ENCODE measurements at places on chromosomes 16 and 17. TPM values are rescaled to one million over a fixed set of nuclear protein-coding genes. Genes with fewer than 3 reads are reported as not detected.

The CIITA gene
- 32.0 TPM for total RNA-seq

The KRTAP4-11 gene
- total RNA-seq, result not detected

The AMDHD2 gene
- total RNA-seq, result 23.2 TPM

The KCNJ16 gene
- total RNA-seq, result not detected

The UBE2Z gene
- total RNA-seq, result 81.9 TPM

The TLCD3B gene
- total RNA-seq, result not detected

The CD2BP2 gene
- 69.0 TPM for total RNA-seq

The TMIGD1 gene
- total RNA-seq, result not detected

The CCL8 gene
- not detected for total RNA-seq

The RNF222 gene
- not detected for total RNA-seq

- DNase-seq, result no peak
Observed at GRCh38 chr17:77581480-77581879, 377.0 kb upstream of the TNRC6C start.

DNA sequence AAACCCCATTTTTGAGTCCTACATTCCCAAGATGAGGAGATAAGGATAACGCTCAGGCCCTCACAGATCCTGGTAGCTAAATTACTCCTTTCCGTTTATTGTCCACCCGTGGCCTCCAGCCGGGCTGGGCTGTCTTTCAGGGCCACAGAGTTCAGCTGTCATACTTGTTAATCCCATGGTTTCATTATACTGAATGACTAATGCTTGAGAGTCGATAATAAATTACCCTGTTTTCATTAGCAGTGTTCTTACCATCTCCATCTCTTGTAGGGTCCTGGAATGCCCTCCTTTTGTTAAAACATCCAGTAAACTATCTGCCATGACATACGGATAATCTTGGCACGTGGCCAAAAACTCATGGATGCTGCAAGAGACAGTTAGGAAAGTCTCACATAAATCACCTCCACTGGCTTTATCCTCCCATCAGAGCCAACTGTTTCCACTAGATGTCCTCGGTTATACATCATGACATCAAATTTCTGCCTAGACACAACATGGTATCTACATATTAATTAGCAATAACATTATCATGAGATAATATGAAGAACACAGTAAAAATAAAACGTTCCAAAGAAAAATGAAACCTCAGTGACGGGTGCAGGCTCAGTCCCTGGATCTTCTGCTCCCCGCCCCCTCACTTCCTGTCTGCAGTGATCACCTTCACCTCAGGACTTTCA, 45.3 kb downstream of the BRD7 start:
- no peak for DNase-seq

- DNase-seq, result no peak
Observed at GRCh38 chr17:64765191-64765889, 103.2 kb upstream of the SMURF2 start.

- peak; percentile 66 for DNase-seq
Observed at GRCh38 chr17:21452377-21453143, 76.4 kb downstream of the KCNJ12 start.

DNA sequence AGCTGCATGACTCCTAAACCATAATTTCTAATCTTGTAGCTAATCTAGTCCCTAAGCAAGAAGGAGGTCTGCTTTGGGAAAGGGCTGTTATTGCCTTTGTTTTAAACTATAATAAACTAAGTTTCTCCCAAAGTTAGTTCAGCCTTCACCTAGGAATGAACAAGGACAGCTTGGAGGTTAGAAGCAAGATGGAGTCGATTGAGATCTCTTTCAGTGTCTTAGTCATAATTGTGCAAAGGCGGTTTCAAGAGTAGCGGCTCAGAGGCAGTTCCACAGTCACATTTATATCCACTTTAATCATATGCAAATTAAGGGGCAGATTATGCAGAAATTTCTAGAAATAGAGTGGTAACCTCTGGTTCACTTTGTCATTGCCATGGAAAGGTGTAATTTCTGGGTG, 17.4 kb downstream of the DRC7 start:
- DNase-seq, result no peak

DNA sequence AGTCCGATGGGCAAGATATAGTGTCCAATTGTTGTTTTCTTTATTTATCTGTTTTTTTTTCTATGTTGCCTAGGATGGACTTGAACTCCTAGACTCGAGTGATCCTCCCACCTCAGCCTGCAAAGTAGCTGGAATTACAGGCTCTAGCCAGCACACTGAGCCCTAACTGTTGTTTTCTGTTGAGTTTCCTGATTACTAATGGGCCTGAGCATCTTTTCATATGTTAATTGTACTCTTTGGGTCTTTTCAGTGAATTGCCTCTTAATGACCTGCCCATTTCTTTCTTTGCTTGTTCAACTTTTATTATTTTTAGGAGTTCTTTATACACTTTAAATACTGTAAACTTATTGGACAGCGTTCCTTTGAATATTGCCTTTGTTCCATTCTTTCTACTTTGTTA, 213.0 kb downstream of the HS3ST3B1 start:
- DNase-seq, result no peak

GRCh38 chr16:11235703-11235991, 20.4 kb downstream of the SOCS1 start:
- no peak for DNase-seq

- no peak for DNase-seq
Observed at GRCh38 chr16:74726716-74727115, 26.1 kb upstream of the MLKL start.

DNA sequence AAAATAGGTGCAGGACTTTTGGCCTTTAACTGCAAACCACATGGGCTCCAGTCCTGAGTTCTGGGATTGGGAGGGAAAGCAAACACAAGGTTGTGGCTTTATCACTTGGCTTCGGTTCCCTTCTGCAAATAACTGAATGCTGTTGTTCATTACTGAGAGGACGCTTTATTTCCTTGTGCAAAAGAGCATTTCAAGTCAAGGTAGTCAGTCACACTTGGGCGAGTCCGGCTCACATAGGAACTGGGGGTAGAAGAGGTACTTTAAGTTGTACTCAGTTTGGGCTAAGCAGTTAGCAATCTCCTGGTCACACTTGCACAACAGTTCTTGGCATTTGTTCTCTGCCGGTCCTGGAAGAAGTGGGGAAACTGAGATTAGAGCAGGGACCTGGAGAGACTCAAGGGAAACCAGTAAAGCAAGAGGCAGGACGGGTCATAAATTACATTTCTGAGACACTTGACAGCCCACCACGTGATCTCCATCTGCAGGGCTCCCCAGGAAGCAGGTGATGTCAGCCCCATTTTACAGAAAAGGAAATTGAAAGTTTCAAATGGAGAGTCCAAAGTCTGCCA, 21.6 kb downstream of the PLA2G10 start:
- no peak for DNase-seq

GRCh38 chr16:23999663-24000062, 163.9 kb downstream of the PRKCB start:
- DNase-seq, result no peak

DNA sequence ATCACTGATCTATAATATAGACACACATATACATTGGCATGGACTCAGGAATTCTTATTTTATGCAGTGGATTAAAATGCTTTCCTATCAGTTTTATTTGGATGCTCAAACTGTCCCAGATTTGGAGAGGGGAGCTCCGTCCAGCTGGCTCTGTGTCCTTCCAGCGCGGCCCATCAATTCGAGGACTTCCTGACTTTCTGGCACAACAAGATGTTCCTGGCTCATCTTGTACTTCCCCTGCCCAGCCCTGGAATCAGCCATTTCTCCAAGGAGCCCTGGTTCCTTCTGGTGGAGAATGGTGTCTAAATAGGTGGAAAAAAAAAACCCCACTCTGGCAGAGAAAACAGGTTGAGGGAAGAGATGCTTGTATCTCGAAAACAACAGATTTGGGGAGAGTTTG, 94.5 kb downstream of the CRISPLD2 start:
- no peak for DNase-seq

DNA sequence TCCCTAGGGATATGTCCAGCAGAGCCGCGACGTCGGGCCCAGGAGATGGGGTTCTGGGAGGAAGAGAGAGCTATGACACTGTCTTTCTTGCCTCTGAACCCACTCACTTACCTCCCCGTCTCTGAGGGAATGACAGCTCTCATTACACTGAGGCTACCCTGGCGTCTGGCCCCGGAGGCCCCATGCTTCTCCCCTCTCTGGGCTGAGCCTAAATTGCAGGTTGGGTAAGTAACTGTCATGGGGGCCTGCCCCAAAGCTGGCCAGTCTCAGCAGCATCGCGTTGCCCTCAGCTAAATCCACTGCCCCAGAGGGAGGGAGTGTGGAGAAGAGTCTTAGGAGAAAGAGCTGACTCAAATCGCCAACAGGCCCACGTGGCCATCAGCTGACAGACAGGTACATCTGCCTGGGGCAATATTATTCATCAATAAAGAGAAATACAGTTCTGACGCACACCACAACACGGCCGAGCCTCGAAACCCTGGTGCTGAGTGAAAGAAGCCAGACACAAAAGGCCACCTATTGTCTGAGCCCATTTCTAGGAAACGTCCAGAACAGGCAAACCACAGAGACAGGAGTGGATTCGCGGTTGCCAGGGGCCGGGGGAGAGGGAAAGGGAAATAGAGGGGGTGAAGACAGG, 156.4 kb downstream of the C16orf95 start:
- DNase-seq, result no peak

DNA sequence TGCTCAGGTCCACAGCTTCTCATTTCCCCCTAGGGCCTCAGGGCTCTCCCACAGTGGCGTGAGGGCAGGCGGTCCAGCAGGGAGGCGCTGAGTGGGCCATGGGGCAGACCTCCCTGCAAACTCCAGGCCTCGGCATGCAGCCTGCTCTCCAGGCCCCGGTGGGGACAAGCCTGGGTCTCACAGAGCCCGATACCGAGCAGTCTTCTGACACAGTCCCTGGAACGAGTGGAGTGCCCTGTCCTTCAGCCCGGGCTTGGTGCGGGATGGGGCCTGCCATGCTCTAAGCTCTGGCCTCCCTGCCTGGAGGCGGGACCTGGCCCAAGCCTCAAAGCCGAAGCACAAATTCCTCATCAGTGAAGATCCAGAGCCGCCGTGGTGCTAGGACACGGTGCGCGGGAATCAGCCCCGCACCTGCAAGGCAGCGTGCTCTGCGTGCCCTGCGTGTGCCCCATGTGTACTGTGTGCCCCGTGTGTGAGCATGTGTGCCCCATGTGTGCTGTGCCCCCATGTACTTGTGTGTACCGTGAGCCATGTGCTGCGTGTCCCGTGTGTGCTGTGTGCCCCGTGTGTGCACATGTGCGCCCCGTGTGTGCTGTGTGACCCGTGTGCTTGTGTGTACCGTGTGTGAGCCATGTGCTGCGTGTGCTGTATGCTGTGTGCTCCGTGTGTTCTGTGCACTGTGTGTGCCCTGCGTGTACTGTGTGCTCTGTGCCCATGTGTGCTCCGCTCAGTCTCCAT, 56.1 kb downstream of the ENGASE start:
- no peak for DNase-seq

- DNase-seq, result no peak
Observed at GRCh38 chr17:73514146-73514863, 129.9 kb downstream of the SDK2 start.

DNA sequence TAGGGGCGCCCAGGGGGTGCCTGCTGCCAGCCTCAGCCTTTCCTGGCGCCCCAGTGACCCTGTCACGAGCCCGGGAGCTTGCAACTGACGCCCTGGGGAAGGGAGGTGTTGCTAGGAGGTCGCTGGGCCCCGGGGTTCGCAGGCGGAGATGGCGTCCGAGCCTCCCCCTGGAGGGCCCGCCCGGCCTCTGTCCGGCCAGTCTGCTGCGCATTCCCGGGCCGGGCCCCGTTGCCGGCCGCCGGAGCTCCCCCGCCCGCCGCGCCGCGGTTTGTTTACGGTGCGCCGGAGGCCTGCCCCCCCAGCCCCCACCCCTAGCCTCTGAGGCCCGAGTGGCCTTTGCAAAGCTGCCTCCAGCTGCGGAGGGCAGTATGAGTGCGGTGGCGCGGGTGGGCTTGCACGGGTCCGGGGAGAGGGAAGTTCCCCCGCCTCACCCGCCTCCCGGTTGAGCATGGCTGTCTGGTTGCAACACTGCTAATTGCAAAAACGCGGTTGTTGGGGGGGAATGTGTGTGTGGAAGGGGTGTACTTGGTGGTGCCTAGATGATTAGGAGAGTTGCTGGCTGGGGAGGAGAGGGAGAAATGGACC, 514 bp downstream of the THRA start:
- DNase-seq, result peak; percentile 74

DNA sequence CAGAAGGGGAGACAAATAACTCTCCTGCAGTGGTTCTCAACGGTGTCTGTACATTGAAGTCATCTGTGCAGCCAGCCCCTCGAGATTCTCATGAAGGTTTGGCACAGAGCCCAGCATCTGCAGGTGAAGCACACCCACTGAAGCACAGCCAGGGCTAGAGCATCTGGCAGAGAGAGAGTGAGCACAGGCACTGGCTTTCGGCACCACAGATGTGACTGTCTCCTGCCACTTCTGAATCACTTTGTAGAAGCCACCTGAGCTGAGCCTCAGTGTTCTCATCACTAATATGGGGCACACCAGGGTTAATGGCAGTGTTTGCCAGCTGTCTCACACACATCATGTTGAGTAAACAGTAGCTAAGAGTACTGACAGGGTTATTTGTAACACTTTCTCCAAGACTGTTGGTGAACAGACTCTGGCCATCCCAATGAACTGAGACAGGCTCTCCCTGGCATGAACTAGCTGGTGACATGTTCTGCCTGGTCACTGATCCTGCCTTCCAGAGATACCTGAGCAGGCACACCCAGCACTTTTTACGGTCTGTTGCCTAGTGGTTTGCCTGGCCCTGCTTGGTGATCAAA, 10.9 kb downstream of the HSPB9 start:
- DNase-seq, result no peak

- DNase-seq, result no peak
Observed at GRCh38 chr16:1940273-1941161, 2.5 kb downstream of the MSRB1 start.

DNA sequence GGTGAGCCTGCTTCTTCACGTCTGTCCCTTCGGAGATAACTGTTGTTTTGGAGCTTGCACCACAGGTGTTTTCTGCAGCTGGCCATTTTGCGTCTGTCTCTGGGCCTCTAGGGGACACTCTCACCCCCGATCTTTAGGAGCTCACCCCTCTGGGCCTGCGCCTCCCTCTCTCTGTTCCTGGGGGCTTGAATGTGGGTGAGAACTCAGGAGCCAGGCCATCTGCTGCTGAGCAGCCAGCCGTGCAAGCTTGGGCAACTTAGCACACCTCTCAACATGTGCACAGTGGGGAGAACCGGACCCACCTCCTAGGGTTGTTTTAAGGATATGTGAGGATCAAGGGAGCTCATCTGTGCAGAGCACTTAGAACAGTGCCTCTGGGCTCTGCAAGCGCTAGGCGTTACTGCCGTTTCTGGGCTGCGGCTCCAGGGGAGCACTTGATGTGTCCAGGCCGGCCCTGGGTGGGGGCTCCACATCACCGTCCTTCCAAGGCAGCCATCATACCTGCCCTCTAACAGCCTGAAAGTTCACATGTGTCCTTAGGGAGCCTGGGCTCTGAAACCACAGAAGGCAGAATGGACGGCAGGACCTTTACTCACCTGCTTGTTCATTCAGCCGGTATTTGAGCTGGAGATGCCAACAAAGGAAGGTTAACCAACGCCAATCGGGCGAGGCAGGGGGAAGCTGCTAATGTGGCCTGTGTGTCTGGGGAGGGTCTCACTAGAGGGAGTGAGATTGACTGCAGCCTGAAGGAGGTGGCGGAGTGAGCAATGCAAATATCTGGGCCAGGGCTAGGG, 66.3 kb downstream of the MRC2 start:
- DNase-seq, result no peak
